ENCODE measurements at places on chromosomes 3 and 15.

GRCh38 chr3:30598668-30599545 is 7.5 kb upstream of the TGFBR2 start:
- H3K27me3 ChIP-seq, result no peaks in the 10 kb centered on the region

DNA sequence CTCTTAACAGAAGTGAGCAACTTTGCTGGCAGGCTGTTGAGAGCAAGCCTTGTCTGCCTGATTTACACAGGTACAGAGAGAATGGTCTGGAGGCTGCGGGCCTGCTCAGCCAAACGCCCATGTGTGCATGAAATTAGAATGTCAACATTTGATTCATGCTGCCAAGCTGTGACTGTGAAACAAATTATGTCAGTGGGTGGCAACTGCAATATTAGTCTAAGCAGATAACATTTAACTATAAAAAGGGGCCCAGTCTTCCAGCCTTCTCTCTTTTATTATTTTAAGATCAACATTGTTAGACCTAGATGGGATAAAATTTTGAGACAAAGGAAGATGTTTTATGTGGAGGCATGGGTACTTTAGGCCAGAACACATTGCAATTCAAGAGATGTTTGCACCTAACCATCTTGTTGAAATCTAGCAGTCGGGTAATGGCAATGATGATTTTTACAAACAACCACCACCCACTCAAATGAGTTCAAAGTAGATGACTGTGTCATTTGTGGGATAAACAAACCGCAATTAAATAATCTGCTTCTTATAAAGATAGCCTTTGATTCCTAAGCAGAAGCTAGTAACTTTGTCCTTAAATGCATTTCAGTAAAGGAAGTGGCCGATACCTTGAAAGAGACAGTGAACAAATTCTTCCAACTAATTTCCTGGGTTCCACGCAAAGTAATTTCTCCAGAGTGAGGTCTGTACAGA is 70.2 kb downstream of the FOXB1 start:
- no peak for DNase-seq
- no peaks in the 10 kb centered on the region for H3K27me3 ChIP-seq
- H3K27ac ChIP-seq, result no peak overlapping the region
- no peaks in the 10 kb centered on the region for H3K36me3 ChIP-seq
- H3K4me3 ChIP-seq, result no peak overlapping the region

GRCh38 chr3:189300345-189300744 is 128.6 kb downstream of the TPRG1 start:
- peaks cover 8% of the 10 kb centered on the region for H3K4me1 ChIP-seq
- DNase-seq, result no peak
- H3K36me3 ChIP-seq, result no peaks in the 10 kb centered on the region
- no peak overlapping the region for H3K4me3 ChIP-seq
- no peak overlapping the region for H3K27ac ChIP-seq

GRCh38 chr3:178455946-178456345 is 80.3 kb upstream of the KCNMB2 start:
- H3K4me1 ChIP-seq, result no peaks in the 10 kb centered on the region
- no peak for DNase-seq
- no peaks in the 10 kb centered on the region for H3K27me3 ChIP-seq
- H3K36me3 ChIP-seq, result no peaks in the 10 kb centered on the region

DNA sequence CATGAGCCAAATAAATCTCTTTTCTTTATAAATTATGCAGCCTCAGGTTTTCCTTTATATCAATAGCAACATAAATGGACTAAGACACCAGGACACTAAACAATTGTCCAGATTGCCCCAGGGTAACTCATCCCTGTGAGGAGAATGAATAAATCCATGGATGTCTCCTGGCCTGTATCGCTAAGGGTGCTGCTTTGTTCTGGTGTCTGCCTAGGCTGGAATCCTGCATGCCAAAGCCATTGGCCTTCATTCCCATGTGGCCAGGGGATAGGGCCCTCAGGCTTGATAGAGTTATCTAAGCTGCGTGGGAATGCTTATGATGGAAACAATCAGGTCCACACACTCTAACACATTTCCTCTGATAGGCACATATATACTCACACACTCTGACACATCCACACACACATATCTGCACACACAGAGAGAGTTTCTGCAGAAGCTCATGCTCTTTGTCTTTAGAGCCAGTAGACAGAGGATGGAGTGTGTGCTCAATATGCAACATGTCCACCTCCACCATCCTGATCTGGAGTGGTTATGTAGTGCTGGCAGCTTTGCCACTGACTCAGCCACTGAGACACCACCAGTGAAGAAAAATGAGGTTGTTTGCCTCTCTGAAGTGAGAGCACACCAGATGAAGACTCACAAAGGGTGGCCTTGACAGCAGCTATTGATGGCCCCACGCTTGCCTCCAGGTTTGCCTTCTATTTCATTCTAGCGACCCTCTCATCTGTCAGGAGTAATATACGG is 24.0 kb upstream of the DGKG start:
- H3K36me3 ChIP-seq, result no peaks in the 10 kb centered on the region
- H3K4me1 ChIP-seq, result no peaks in the 10 kb centered on the region
- no peak for DNase-seq
- no peaks in the 10 kb centered on the region for H3K27me3 ChIP-seq
- H3K27ac ChIP-seq, result no peak overlapping the region
